ENCODE measurements at places on chromosomes 7 and 10.
A peak's percentile ranks its signal among the peaks of the same experiment; 100 is the strongest.

- no peak for DNase-seq
Observed at GRCh38 chr10:7279303-7279702, 131.5 kb downstream of the SFMBT2 start.

GRCh38 chr10:46556515-46557318 lies at the start of gene GPRIN2:
TSS of gene GPRIN2 (minus strand) at chr10:46556658. CDS start at chr10:46550736, 5,922 bp downstream.
- DNase-seq: no peak

- no peak for DNase-seq
Observed at GRCh38 chr10:63057509-63057908, 75.6 kb upstream of the NRBF2 start.

DNA sequence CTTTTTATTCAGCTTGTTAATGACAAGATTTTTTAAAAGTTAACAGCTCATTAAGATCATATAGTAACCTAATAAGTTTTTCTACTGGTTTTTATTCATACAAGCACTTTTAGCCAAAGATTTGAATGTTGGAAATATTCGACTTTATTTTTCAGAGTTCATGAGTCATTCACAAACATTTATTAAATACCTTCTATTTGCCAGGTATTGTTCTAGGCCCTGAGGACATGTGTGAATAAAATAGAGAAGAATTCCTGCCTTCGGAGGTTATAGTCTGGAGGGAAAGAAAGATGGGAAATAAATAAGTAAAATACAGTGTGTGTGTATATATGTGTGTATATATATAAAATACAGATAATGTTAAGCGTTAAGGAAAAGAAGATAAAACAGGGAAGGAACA lies 31.5 kb downstream of the BTAF1 start:
- DNase-seq: no peak

DNA sequence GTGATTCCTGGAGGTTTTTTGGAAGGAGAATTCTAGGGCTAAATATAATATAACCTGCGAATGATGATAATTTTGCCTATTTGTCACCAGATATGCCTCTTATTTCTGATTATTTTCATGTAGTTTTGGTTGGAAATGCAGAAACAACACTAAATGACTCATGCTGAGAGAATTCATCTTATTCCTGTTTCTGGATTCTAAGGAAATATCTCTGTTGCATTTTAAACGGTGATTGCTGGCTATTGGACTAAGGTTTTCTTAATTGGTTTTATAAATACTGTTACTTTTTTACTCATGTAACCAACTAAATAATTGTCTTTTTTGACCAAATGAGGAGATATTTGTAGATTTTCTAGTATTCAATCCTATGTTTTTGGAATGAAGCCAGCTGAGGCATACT lies 204.9 kb upstream of the NPSR1 start:
- DNase-seq: no peak

DNA sequence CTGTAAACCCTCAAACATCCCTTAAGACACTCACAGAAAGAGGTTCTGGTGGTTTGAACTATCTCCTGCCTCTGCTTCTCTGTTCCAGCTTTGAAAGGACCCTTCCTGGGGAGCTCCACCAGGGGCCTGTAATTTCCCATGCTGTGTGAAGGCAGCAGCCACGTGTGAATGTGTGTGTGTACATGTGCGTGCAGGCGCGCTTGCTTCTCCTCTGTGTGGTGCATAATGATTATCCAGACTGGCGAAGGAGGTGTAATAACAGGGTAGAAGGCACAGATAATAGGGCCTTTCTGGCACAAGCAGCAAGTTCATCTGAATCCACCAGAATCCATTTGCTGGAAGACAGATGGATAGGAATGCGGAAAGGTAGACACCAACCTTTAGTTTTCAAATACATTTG lies 466.5 kb downstream of the GRID1 start:
- no peak for DNase-seq

DNA sequence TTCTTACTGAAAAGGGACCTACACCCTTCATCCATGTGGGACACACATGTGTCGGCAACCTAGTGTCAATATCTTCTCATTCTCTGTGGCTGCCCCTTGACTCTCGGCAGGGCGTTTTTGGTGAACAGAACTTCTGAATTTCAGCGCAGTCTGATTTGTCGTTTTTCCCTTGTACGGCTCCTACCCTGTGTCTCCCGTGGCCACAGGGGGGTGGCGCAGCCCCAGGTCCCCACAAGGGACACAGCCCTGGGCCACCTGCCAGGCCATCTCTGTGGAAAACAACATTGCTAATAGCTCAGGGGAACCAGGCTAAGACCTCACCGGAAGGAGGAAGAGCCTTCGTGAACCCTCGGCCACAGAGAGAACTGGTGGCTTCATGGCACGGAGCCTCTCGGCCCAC lies 53.1 kb upstream of the NKX6-2 start:
- no peak for DNase-seq

GRCh38 chr7:70952311-70952710 lies 179.6 kb upstream of the GALNT17 start:
- DNase-seq: no peak

DNA sequence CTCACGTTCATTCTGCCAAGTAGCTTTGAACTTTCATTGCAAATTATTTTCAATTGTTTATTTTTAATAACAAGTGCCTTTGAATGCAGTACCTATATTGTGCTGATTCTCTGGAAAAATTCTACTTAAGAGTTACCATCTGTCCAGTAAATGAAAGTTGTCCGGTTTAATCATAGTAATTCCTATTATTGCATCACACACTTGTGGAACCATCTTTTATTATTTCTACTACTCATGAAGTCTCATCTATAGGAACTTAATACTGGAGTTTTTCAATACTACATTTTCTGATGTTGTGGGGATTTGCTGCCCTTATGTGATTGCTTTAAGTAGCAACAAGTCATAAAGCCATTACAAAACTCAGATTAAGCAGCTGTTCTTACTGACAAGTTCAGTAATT lies 16.5 kb upstream of the SKAP2 start:
- no peak for DNase-seq

GRCh38 chr10:43336641-43337318 lies 34.7 kb upstream of the FXYD4 start:
- peak; percentile 70 for DNase-seq

Data from HT-29 (cell line).